ENCODE measurements at places on chromosomes 3 and 15.

- no peak for DNase-seq
These were observed 65.6 kb upstream of the PLXNA1 start for GRCh38 chr3:126917232-126917804.

DNA sequence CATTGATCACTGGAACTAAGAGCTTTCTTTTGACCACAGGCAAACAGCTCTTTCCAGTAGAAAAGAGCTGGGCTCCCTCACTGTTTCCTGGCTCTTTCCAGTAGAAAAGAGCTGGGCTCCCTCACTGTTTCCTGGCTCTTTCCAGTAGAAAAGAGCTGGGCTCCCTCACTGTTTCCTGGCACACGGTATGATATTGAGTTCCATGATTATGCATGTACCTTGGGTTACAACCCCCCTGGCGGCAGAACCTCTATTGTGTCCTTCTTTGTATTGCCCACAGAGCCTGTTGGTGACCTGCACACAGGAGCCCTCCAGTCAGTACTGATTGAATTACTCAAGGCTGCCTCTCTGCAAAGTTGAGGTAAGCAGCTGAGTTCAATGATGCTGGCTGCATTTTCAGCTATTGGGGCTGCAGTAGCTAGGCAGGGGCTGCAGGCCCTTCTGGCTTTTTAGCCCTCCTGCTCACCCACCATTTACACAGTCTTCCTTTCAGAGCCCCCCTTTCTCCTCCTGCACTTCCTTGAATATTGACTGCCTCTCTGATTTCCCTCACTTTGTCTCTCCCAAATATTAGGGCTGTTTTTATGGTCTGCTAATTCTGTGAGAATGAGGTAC, 10.2 kb downstream of the ACKR2 start:
- no peak for DNase-seq

GRCh38 chr3:64042952-64043351, 19.7 kb upstream of the PSMD6 start:
- DNase-seq: no peak

- DNase-seq: peak; percentile 76
These were observed 28.1 kb upstream of the CNBP start for GRCh38 chr3:129211772-129212171.

DNA sequence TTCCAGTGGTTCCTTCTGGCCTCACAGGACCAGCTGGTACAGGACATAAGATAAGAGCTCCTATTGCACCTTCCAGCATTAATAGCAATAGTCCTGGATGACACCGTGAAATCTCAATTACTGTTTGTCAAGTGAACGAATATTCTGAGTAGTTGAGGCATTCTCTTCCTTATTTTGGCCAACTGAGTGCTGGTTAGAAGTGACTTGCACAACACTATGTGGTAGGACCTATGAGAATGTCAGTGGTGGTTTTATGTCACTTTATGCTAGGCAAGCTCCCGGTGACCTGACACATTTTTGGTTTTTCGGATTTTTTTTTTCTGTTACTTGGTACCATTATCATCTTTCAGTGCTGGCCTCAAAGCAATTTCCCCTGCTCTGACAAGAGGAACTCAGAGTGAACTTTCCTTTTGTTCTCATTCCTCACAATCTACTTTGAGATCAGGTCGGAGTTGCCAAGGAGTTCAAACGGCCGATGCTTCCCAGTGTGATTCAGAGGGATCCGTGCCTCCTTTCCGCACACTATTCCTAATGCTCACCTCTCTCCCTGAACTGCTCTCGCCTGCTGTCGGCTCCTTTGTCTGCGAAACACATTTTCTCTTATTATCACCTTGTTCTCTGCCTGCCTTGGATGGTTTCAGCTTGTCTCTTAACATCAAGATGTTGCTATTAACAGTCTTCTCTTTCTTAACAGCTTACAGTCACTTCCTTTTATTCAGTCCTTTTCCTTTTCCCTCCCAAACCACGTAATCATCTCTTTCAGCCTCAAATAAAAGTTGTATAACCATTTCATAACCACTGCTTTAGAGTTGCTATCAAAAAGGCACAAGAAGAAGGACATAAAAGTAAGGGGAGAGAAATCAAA, 35.8 kb downstream of the QTRT2 start:
- DNase-seq: no peak

GRCh38 chr3:155129396-155129795, 49.3 kb downstream of the MME start:
- no peak for DNase-seq

GRCh38 chr3:119302697-119303551, 8.7 kb downstream of the ARHGAP31 start:
- DNase-seq: no peak

- no peak for DNase-seq
These were observed 47.7 kb upstream of the SMAD6 start for GRCh38 chr15:66654361-66654738.

- DNase-seq: no peak
These were observed 137.9 kb upstream of the LRIG1 start for GRCh38 chr3:66638717-66639116.

DNA sequence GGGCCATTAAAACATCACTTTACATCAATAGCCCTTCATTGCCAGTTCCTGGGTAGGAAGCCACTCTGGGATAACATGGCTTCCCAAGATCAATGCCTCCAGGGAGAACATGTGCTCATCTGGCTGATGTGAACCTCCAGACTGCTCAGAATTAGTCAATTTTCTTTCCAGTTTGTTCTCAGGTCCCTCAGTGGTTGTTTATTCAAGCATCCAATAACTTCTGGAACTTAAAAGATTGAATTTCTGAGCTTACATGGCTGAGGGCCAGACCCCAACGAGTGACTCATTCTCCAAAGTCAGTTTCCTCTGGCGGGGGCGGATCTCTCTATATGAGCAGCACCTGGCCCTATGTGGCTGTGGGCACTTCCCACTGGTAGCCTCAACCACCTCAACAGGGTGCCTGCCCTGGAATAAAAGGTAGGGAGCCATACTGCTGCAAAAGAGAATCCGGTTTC, 34.0 kb downstream of the LYZL4 start:
- DNase-seq: no peak

GRCh38 chr3:12884790-12885582, 43.6 kb upstream of the RPL32 start:
- no peak for DNase-seq

DNA sequence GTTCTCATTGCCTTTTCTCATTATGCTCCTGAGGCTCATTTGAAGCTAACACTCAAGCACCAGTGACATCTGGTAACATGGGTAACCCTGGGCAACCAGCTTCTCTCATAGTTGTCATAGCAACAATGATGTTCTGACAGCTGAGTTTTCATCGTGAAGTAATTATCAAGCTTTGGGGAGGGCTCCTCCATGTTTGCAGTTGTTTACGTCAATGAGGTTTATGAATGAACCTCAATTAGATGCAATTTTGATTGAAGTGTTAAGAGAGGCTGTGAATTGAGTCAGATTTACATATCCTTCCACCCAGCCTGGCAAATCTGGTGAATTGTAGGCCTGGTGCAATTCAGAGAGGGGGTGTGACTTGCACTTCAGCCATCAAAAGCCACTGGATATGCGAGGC, 119.3 kb upstream of the CHD2 start:
- DNase-seq: no peak

- DNase-seq: no peak
These were observed 13.6 kb downstream of the ST8SIA2 start for GRCh38 chr15:92407321-92407720.

GRCh38 chr3:186105543-186105942, 3.3 kb downstream of the ETV5 start:
- no peak for DNase-seq

GRCh38 chr3:178982137-178982536, 89.5 kb downstream of the ZMAT3 start:
- DNase-seq: no peak

GRCh38 chr15:74889390-74889882, 406 bp upstream of the MPI start:
- no peak for DNase-seq

GRCh38 chr15:70533931-70534742, 229.2 kb downstream of the UACA start:
- peak; percentile 5 for DNase-seq

DNA sequence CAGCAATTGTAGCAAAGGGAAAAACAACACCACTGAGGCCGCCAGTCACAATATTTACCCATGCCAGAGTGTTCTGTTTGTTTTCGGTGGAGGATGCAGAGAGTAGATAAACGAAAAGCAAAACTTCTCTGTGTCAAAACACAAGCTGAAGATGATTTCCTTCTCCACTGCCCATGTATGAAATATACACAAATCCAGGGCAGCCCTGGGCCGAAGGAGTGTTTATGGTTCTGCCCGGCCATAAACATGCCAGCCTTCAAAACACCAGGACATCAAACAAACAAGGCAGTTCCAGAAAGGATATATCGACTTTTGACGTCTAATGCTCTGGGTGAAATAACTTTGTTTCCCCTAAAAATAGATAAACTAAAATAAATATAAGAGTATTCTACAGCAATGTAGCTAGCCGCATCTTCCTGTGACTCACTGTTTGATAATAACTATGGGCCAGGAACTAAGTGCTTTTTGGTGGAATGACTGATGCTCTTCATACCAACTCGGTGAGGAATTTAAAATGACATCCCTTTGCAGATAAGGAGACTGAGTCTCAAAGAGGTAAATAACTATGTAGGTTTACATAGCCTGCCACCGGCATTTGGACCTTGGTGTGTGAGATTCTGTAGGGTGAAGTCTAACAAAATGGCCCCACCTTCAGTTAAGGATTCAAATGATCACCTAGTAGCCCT, 82.8 kb downstream of the MAGI1 start:
- no peak for DNase-seq

DNA sequence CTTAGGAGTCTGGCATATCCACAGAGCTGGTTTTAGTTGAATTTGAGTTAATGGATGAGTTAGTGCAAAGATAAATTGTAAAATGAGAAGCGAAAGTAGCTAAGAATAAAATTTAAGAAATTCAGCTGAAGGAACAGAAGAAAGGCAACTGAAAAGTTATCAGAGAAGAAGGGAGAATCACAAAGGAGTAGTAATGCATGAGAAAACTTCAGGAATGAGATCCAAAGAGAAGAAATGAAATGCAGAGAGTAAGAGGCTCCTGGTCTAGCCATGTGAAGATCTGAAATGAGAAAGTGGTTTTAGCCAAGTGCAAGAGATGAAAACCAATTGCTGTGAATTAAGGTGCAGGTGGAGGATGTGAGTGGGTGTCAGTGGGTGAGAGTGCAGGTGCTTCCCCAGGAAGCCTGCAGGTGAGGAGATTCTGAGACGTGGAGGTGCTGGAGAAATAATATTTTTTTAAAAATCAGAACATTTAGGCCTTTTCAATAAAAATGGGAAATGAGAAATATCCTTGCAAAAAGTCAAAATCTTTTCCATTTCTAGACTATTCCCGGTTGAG, 18.5 kb downstream of the KBTBD8 start:
- DNase-seq: no peak

DNA sequence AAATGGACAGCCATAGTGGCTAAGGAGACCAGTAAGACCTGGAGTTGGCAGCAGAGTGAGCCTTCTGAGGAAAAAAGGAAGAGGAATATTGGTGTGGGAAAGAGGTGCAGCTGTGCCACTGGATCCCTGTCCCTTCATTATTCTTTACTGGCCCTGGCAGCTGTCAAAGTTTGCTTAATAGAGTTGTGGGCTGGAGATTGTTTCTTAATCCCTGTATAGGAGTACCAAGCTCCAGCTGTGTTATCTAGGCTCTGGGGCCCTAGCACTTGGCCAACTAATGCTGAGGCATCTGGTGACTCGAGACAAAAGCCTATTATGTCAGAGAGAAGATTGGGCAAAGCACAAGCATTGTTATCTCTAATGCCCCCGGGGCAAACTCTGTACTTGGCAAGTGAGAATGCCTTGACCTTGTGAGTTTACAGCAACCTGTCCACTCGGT, 61.4 kb downstream of the ZNF609 start:
- no peak for DNase-seq

DNA sequence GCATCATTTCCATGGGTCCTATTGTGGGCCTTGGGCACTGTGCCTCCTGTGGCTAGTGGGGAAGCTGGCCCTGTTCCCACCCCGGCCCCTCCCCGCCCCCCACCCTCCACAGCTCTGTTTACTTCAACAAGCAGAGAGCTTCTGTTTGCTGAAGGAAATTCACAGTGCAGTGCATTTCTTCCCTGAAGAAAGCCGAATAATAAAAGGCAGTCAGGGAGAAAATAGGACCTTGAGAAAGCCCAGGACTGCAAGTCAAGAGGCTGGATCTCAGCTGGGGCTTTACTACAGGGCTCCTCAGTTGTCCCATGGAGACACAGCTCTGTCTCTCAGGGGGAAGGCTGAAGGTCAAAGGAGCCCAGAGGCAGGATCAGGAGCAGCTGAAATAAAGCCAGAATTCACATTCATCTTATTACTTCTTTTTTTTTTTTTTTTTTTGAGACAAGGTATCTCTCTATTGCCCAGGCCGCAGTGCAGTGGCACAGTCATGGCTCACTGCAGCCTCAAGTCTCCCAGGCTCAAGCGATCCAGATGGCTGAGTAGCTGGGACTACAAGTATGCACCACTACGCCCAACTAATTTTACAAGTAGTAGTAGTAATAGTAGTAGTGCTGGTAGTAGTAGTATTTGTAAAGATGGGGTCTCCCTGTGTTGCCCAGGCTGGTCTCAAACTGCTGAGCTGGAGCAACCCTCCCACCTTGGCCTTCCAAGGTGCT, 33.0 kb upstream of the LACTB start:
- DNase-seq: no peak

DNA sequence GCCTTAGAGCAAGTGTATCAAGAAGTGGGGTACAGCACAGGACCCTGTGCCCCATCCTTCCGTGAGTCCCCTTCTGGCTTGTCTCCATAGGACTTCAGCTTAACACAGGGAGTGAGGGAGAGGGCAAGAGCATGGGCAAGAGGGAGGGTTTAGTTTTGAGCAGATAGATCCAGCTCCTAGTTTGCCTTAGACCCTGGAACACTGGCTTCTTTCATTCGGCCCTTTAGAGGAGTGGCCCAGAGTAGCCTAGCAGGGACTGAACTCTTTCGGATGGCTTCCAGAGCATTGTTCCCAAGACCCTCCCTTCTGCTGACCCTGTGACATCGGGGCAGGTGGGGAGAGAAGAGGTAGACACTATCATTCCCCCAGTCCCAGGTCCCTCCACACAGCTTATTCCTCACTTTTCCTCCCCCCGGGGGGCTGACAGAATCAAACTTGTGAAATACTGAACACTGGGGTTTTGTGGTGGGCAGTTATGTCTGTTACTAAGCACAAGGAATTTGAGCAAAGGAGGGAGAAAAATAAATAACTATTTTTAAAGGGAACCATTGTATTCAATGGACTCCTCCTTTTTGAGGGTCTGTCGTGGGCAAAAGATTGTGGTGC, 289.6 kb upstream of the C2CD4B start:
- DNase-seq: no peak

DNA sequence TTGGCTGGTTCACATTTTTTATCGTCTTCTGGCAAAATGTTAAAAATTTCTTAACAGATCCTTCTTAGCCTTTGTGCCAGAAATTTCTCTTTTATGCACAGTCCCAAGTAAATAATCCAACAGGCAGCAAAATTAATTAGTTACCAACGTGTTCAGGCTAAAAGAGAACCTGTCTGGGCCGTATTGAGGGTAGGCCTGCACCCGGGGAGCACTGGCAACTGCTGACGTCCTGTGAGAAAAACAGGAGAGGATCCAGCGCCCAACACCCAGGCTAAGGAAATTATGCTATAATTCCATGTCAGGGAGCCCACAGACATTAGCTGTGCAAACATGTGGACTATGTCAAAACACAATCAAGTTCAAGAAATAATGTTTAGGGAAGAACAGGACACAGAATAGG, 30.7 kb upstream of the CSTA start:
- DNase-seq: no peak

All from coronary artery (tissue), 2 donors.